NCI-H2029 treated with DMSO at 0.1 percent for 48 hours (cell line): ENCODE measurements at places on chromosomes 16 and 17.

DNA sequence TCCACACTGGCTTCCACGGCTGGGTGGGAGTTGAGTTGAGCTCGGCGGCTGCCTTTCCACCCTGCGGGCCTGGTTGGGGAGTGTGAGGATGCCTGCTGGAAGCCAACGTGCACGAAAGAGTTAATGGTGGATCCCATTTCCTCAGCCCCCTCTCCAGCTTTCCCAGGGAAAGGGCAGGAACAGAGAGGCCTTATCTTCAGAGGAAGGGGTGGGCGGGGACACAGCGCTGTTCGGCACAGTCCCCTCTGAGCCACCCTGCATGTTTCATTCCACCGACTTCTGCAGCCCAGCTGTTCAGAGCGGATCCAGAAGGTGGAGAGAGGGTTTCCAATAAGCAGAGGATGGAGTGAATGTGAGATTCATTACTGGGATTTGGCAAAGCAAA is 295.3 kb downstream of the SEC14L1 start:
- no peak for DNase-seq

- no peak for DNase-seq
These were observed 2.9 kb upstream of the CLDN9 start for GRCh38 chr16:3009568-3010390.

- no peak for DNase-seq
These were observed 9.5 kb downstream of the HAS3 start for GRCh38 chr16:69114976-69115355.

DNA sequence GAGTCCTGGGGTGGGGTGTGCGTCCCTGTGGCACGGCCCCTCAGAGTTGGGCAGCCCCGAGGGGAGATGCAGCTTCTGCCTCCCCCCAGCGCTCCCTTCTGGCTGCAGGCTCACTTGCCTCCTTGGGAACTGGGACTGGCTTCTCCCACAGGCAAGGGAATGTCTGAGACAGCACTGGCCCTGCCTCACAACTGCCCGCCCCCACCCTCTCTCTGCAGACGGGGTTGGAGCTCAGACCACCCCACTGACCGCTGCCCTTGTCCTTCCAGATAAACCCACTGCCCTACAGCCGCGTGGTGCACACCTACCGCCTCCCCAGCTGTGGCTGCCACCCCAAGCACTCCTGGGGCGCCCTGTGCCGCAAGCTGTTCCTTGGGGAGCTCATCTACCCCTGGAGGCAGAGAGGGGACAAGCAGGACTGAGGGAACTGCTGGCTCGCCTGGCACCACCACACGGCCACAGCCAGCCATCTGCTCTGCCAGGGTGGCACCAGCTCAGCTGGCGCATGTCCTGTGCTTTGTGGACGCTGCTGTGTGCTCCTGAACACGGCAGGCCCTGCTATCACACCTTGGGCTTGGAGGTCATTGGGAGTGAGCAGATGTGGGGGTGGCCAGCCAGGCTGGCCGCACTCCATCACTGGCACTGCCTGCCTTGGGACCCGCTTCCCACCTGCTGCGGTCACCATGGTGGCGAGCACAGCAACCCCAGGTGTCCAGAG is 7.1 kb upstream of the RAB40C start:
- no peak for DNase-seq

DNA sequence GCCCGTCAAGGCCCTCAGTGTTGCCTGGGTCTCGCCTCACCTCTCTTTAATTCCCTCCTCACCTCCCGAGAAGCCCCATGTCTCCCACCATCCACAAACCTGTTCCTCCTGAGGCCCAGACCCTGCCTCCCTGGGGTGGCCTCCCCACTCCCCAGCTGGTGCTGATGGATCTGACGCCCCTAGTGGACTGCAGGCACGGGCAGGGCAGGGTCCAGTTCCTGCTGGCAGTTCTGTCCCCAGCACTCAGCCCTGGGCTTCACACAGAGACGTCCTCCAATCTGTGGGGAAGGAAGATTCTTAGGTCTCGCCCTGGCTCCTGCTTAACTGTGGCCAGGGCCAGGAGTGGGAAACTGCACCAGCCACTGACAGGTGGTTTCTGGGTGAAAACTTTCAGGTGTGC is 108.8 kb downstream of the AMFR start:
- no peak for DNase-seq

DNA sequence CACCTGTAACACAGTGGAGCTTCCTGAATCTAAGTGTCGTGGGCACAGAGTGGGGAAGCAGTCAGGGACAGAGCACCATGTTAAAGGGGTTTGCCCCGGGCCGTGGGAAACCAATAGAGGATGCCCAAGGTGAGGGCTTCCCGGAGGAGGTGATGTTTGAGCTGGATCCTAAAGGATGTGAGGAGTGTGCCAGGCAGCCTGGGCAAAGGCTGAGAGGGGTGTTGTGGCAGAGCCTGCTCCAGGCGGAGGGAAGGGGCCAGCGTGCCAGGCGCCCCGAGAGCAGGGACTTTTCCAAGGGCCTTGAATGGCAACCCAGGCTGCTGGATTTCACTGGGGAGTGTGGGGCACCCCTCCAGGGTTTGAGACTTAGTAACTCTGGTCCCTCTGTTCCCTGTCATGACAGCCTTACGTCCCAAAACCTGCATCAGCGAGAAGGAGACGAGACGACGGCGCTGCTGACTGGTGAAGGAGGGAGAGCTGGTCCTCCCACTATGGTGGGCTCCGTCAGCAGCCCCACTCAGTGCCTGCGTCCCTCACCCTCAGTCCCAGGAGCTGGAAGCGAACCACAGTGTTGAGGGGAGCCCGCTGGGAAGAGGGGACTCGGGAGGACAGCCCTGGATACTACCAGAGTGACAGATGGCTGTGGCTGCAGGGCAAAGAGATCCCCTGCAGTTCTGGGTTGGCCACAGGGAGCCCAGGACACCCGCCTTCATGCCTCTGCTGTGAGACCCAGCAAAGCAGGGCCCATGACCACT is 228.4 kb downstream of the KATNIP start:
- no peak for DNase-seq

DNA sequence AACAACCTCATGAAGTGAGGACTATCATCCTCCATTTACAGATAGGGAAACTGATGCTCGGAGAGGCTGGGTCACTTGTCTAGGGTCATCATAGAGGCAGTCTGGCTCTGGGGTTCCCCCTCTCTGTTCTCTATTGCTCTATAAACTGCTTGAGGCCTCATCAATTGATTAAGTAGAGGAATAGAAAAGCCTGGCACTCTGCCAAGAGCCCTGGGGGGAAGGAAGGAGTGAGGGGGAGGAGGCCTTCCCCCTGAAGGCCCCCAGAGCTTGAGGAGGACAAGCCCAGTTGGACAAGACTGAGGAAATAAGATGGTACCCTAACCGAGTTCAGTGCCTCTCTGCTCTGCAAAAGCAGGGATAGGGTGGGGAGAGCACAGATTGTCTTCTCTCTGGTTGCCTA is 21.0 kb downstream of the SDK2 start:
- DNase-seq = no peak

- DNase-seq = no peak
These were observed 2.2 kb upstream of the TBX4 start for GRCh38 chr17:61449707-61450640.

GRCh38 chr17:17663160-17664063 is 17.8 kb upstream of the RAI1 start:
- DNase-seq = no peak

GRCh38 chr16:2591476-2592240 is 53.8 kb downstream of the PDPK1 start:
- DNase-seq = no peak

- DNase-seq = no peak
These were observed 57.4 kb upstream of the STAC2 start for GRCh38 chr17:39283098-39283497.

GRCh38 chr16:66695471-66695934 is 1.0 kb downstream of the CMTM4 start:
- no peak for DNase-seq
